Naive thymus-derived CD4-positive, alpha-beta T cell (primary cell): ENCODE measurements at places on chromosomes 11 and 22. TPM values are rescaled to one million over a fixed set of nuclear protein-coding genes. Genes with fewer than 3 reads are reported as not detected.

- no peaks in the 10 kb centered on the region for H3K27me3 ChIP-seq
- peaks cover 33% of the 10 kb centered on the region for H3K36me3 ChIP-seq
- H3K27ac ChIP-seq: no peak overlapping the region
Observed at GRCh38 chr22:17102297-17102667, 17.5 kb downstream of the IL17RA start.

DNA sequence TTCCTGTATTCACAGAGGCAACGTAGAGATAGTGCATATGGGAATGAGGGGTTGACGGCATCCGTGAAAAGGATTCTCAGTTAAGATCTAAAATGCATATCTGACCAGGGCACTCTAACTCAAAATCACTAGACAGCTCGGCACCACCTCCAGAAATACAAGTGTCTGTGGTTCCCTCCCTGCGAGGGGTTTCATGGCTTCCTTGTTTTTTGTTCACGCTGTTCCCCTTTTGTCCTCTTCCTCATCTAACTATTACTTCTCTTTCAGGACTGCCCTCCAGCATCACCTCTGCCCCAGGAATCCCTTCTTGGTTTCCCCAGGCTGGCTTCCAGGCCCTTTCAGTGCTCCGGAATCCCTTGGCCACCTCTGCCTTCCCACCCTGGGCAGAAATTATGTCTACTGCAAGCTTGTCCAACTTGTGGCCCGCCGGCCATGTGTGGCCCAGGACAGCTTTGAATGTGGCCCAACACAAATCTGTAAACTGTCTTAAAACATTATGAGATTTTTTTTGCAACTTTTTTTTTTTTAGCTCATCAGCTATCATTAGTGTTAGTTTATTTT lies 159.9 kb downstream of the FBXO7 start:
- H3K27ac ChIP-seq: no peak overlapping the region
- H3K4me1 ChIP-seq: no peaks in the 10 kb centered on the region
- H3K27me3 ChIP-seq: no peaks in the 10 kb centered on the region

DNA sequence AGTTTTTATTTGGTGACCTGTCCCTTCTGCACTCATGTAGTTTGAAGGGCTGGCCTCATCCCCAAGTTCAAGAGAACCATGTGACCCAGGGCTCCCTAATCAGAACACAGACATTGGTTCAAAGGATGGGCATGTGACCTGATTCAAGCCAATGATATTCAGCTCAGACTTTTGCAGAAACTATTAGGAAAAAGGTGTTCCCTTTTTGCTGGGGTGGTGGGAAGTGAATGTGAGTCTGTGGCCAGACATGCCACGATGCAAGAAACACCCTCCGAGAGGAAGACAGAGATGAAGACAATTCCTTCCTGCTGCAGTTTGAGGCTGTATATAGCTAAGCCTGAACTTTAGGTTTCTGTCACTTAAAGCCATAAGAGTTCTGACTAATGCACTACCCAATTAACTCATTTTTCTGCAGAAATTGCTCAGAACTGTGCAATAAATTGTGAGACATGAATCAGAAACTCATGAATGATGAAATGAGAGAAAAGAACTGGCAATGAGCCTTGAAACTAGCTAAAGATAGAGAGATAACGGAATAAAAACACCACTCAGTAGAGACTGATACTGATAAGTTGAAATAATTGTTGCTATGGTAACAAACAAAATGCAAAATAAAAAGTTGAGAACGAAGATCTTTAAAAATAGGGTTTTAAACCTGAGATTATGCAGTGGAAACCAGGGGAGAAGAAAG lies 9.2 kb upstream of the MAPK1 start:
- no peaks in the 10 kb centered on the region for H3K4me1 ChIP-seq
- H3K27me3 ChIP-seq: no peaks in the 10 kb centered on the region
- H3K27ac ChIP-seq: no peak overlapping the region
- no peaks in the 10 kb centered on the region for H3K36me3 ChIP-seq
- no peak overlapping the region for H3K4me3 ChIP-seq

CCDC87 gene
- total RNA-seq: not detected
